ENCODE measurements at places on chromosomes 12 and 14.

GRCh38 chr12:96749999-96750398, 157.1 kb upstream of the NEDD1 start:
- DNase-seq: no peak

- DNase-seq: no peak
Observed at GRCh38 chr14:99822800-99823455, 29.7 kb downstream of the EML1 start.

GRCh38 chr14:34062353-34062973, 111.6 kb upstream of the EGLN3 start:
- no peak for DNase-seq

- peak; percentile 72 for DNase-seq
Observed at GRCh38 chr12:57477710-57478681, 1.7 kb downstream of the ARHGAP9 start.

DNA sequence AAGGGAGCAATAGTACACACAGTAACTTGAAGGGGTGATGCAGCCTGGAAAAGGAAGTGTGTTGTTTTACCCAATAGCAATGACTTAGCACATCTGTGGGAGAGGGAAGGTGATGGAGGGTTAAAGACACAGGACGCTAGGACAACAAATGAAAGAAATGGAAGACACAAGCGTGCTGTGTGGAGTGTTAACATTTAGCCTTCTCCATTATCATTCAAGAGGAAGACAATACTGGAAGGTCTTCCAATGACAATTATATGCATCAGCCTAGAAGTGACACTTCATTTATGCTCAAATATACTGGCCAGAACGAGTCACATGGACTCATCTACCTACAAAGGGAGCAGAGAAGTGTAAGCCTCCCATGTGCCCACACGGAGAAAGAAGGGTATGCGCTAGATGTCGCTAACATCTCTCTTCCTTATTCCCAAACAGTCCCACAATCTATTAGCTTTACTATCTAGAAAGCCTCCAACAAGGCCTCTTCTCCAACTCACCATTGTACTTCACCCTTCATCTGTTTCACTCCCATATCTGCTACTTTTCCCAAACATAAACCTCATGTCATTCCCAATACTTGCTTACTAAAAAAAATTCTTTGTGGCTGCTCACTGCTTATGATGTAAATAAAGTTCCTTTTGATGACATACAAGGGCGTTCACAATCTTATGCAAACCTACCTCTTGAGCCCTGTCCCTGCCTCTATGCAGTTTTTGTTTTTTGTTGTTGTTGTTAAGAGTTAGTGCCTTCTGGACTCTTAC, 20.3 kb downstream of the PPM1H start:
- no peak for DNase-seq

DNA sequence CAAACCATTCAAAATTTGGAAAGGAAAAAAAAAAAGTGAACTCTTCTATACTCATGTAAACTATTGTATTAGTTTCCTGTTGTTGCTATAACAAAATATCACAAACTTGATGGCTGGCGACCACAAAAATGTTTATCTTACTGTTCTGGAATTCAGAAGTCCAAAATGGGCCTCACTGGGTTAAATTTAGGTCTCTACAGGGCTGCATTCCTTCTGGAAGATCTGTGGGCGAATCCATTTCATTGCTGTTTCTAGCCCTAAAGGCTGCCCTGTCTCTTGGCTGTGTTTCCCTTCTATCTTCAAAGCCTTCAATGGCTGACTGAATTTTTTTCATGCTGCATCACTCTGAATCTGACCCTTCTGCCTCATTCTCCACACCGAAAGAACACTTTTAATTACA, 105.1 kb upstream of the NAV3 start:
- DNase-seq: no peak

DNA sequence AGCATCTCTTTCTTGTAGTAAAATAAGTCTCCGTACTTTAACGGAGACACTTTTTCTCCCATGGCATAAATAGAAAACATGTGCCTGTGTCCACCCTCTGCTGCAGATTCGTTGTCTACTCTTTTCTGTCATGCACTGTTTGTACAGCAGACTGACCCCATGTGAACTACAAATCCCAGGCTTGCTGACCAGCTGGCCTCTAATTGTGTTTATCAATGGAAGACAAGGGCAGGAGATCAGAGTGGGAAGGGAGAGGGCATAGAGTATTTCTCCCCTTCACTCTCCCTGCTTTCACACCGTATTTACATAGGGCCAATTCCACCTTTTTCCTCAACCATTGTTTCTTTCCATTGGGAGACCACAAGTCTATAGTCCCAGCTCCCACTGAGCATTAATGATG, 31.0 kb upstream of the TMTC2 start:
- DNase-seq: no peak

DNA sequence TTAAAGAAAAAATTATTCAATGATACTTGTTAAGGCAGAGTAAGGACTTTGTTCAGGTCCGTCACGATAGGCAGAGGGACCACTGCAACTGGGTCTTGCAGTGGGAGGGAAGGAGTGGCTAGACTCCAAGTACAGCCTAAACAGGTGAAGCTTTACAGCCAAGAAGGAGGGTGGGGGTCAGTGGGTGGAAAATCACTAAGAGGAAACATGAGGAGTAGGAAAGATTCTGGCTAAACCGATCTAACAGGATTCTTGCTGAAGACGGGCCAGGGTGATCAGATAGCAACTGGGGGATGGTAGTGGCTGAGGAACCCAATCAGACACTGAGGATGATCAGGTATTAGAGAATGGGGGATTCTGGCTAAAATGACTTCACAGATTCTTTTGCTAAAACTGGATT, 100.2 kb downstream of the TTC7B start:
- DNase-seq: no peak

DNA sequence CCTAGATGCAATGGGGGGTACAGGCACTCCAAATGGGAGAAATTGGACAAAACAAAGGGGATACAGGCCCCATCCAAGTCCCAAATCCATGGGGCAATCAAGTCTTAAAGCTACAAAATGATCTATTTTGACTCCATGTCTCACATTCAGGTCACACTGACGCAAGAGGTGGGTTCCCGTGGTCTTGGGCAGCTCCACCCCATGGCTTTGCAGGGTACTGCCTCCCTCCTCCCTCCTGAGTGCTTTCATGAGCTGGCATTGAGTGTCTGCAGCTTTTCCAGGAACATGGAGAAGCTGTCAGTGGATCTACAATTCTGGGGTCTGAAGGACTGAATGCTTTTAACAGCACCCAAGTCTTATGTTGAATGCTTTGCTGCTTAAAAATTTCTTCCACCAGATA, 274.5 kb upstream of the LRIG3 start:
- DNase-seq: no peak

DNA sequence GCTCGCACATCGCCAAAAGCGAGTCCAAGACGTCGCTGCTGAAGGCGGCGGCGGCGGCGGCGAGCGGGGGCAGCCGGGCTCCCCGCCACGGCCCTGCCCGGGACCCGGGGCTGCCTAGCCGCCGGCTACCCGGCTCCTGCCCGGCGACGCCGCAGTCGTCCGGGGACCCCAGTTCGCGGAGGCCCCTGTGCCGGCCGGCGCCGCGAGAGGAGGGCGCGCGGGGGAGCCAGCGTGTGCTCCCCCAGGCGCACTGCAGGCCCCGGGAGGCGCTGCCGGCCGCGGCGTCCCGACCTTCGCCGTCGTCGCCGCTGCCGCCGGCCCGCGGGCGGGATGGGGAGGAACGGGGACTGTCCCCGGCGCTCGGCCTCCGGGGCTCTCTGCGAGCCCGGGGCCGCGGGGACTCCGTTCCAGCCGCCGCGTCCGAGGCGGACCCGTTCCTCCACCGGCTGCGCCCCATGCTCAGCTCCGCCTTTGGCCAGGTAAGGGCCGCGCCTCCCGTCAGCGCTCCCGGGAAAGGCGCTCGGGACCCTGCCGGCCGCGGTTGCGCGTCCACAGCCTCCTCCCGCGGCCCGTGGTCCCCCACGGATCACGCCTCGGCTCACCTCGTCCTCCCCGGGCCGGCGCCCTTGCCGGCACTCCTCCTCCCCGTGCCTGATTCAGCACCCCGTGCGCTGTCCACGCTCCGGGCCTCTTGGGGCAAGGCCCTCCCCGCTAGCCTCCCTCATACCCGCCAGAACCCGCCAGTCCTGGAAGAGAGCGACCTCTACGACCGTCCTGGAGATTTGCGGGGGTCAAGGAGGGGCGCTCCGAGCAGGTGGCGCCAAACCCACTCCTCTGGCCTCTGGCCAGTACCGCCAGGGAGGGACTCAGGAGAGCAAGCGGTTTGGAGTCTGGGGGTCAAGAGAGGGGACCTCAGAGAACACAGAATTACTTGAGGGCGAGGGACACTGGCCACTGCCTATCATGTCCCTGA, 721 bp downstream of the CABP1 start:
- DNase-seq: peak; percentile 22

DNA sequence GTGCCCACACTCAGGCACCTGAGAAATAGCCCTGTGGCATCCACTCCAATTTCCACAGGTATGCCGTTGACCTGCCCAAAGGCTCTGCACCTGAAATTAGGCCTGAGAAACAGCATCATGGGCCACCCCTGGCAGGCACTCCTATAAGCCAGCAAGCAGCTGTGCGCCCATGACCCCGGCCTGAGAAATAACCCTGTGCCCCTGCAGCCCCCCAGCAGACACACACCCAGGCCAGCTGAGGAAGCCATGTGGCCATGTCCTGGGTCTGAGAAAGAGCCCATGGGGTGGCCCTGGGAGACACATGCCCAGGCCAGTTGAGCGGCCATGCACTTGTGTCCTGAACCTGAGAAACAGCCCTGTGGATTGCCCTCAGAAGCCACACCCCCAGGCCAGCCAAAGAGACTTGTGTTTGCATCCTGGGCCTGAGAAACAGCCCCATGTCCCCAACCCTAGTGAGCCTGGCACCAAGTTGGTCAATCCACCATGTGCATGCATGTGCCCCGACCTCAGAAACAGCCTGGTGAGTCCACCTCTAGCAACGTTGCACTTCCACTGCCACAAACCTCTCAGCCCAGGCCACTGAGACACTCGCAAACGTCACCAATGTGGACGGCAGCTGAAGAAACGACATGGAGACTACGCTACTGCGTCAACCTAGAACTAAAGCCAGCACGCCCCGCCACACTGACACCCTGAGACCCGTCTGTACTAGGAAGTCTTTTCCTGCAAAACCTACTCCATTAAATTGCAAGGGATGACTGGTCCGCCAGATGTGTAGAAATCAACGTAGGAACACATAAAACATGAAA, 411.9 kb downstream of the TMEM121 start:
- no peak for DNase-seq

DNA sequence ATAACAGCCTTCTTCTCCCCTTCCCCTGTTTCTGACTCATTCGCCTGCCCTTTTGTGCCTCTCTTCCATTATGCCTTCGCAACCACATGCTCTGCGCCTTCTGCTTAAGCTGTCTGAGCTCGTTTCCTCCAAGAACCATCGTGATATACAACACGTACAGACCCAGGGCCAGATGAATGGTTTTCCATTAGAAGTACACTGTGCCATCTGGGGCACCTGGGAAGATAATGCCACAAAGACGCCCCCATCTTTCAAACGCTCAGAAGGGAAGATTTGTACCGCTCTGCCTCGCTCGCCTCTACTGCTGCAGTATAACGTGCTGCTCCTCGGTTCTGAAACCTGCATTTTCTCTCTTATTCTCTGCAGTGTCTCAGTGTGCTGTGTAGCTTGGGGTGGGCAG, 470.9 kb upstream of the STXBP6 start:
- DNase-seq: no peak
